ENCODE measurements at places on chromosomes 1 and 21. TPM values are rescaled to one million over a fixed set of nuclear protein-coding genes. Genes with fewer than 3 reads are reported as not detected.

Gene CCDC181
- 0.30 TPM for total RNA-seq

Gene REN
- not detected for total RNA-seq

Gene LRRC39
- 150 TPM for total RNA-seq

Gene TFF2
- not detected for total RNA-seq

Gene S100A2
- total RNA-seq: 0.86 TPM

Gene CHRNB2
- total RNA-seq: not detected

Gene TINAGL1
- 52.5 TPM for total RNA-seq
